ENCODE measurements at places on chromosomes 7 and 10.

GRCh38 chr10:26085549-26085948 is 131.0 kb upstream of the GAD2 start:
- no peak for DNase-seq

DNA sequence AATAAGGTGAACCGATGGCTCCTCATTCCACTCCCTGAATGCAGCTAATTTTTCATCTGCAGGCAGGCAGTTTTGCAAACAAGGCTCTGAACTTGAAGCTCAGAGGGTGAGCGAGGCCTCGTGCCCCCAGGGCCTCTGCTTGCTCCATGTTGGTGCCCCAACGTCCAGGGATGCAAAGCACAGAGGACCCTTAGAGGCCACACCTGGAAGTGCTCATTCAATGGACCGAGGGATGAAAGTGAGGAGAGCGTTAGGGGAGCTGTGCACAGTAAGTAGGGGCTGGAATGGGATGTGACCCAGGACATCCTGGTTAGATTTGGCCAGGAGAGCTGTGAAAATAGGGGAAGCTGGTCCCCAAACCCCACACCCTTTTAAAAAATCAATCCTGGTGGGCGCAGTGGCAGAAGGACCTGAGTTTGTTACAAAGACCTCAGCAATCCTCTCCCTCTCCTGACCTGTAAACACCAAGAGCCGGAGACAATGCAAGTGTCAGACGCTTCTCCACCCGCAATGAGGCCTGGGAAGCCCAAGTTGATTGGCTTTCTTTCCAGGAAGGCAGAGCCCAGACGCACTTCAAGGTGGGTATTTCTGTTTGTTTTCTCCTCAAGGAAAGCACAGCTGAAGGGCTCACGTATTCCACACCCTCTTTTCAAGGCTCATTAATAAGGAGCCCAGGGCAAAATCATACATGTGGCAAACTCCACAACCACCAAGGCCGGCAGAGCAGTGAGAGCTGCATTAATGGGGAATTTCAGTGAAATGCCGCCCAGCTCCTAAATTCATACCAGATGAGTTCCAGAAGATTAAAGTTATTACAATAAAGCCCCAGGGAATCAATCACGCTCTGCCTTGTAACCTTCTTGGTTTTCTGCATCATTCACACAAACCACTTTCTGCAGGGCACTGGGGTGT is 14.1 kb upstream of the CXCL12 start:
- DNase-seq = no peak

GRCh38 chr7:158803367-158803969 is 25.8 kb downstream of the ESYT2 start:
- no peak for DNase-seq

DNA sequence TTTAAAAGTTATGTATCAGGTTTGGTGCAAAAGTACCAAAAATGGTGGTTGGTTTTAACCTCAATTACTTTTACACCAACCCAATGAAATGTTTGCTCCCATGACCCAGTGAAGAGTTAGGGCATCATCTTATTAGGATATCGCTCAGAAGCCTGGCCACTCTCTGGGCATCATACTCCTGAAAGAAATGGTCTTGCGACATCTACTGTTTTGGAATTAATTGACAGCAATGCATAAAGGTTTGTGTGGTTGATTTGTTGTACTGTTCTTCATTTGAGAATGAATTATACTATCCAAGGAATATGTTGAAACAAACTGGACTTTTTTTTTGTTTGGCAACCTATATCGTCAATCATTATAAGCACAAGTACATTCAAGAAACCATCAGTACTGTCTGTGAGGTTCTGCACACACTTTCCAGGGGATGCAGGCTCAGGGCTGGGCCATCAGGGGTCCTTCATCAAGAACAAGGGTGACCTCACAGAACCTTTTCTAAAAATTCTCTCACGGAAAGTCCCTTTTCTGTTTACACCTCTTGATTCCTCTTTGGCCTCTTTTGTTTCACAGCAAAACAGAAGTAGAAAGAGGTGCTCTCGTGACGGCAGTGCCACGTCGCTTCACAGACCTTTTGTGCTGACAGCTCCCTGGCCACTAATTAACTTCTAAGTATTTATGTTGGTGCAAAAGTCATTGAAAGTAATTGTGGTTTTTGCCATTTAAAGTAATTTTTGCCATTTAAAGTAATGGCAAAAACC is 117.2 kb upstream of the KLF6 start:
- no peak for DNase-seq

- no peak for DNase-seq
Observed at GRCh38 chr10:103244666-103245271, 918 bp upstream of the RPEL1 start.

GRCh38 chr10:127257395-127257794 is 61.0 kb upstream of the INSYN2A start:
- DNase-seq = no peak

GRCh38 chr10:29448125-29448524 is 159.3 kb downstream of the LYZL1 start:
- DNase-seq = no peak

DNA sequence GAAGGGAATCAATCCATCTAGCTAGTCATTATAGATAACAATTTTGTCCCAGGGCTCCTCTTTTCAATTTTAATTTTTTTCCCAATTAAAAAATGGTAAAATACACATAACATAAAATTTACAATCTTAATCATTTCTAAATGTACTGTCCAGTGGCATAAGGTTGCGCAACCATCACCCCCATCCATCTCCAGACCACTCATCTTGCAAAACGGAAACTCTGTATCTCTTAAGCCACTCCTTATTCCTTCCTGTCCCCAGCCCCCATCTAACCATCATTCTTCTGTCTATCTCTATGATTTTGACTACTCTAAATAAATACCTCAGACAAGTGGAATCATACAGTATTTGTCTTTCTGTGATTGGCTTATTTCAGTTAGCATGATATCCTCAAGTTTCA is 46.1 kb upstream of the RAB18 start:
- no peak for DNase-seq

GRCh38 chr7:17558135-17558534 is 259.7 kb downstream of the AHR start:
- no peak for DNase-seq

GRCh38 chr10:123854003-123854402 is 37.6 kb downstream of the CPXM2 start:
- no peak for DNase-seq

GRCh38 chr7:50210706-50211115 is 93.8 kb upstream of the IKZF1 start:
- DNase-seq = no peak

GRCh38 chr10:71038091-71038633 is 149.8 kb upstream of the PCBD1 start:
- no peak for DNase-seq
